Retina (tissue), 1 donor: ENCODE measurements at places on chromosomes 16 and 17.

DNA sequence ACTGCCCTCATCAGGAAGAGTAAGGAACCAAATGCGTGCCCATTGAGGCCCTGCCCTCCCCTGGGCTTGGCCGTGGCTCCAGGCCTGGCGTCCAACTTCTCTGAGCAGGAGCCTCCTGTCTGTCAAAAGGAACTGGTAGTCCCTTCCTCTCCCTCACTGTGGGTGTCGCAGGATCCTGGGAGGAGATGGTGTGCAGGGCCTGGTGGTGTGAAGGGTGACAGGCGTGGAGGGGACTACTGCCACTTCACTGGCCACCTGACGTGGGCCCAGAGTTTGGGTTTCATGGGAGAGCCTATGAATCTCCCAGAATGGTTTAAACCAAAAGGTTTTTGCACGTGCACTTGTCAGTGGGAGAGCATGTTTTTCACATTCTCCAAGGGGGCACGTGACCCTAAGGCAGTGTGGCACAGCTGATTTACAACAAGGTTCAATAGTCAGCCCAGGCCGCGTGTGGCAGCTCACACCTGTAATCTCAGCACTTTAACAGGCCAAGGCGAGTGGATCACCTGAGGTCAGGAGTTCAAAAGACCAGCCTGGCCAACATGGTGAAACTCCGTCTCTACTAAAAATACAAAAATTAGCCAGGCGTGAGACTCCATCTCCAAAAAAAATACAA, 12.5 kb downstream of the ARL2BP start:
- DNase-seq = no peak

DNA sequence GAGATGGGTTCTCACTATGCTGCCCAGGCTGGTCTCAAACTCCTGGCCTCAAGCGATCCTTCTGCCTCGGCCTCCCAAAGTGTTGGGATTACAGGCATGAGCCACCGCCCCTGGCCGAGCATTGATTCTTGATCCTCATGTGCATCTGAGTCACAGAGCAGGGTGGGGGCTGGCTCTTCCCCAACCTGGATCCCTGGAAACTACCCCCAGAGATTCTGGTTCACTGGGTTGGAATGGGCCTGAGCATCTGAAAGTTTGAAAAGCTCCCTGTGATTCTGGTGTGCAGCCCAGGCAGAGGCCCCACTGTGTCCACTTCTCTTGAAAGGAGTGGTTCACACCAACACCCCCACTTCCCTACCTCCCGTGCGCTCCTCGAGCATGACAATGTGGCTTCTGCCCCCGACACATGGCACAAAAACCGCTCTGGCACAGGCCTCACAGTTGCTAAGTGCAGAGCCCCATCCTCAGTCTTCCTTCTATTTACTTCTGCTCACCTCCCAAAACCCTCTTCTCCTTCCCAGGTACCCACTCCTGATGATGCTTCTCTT, 4.6 kb downstream of the QPRT start:
- DNase-seq = no peak

DNA sequence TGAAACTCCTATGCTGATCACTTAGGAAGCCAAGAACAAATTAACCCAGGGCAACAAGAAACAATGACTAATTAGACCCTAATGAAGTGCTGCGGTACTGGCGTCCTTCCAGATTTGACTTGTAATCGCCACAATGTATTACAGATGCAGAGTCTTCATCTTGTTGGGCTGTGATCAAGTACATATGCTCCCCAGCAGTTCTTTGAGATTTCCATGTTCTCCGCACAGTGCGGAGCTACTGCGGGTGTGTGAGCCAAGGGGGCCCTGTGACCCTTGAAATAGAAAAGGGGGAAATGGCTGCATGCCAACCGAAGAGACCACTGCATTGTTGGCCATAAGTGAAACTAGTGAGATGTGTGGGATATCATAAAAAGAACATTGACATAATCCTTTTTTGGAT, 469.9 kb downstream of the MAF start:
- no peak for DNase-seq

DNA sequence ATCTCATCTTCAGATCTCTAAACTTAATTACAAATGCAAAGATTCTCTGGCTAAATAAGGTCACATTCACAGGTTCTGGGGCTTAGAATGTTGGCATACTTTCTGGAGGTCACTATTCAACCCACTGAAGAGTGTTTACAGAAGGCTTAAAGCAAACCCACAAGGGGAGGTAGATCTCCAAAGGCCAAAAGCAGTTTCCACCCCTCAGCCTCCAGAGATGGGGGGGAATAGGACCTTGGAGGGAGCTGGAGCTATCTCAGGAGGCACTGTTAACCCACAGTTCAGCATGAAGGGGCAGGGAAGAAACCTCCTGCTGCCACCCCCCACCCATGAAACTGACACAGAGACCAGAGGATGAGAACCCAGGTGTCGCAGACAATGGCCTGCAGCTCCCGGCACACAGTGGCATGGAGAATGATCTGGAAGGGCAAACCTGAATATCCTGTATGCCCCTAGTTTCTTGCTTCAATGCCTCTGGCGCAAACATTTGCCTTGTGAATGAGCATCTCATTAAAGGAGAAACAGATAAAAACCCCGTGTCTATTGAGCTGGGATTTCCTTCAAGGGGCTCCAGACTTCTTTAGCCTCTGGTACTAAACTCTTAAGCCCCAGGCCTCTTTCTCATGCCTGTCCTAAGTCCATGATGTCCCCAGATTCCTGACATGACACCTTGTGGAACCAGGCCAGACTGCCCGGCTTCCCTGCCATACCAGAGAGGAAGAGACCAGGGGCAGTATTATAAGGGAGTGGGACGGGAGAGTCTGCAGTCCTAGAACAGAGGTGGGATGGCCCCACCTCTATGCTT, 103.1 kb upstream of the CDH5 start:
- no peak for DNase-seq

DNA sequence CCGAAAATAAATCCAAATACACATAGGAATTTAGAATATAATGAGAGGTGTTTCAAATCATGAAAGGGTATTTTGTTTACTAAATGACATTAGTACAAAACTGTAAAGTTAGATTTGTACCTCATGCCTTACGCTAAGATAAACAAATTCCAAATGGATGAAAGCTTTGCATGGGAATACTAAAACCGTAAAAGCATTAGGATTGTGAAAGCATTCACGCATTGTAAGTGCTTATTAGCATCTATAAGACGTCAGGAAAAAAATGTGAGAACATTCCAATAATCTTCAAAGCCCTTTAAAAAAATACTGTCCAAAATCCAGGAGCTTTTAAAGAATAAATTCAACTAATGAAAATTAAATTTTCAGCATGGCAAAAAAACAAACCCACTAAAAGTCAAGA, 24.8 kb upstream of the ALOX15 start:
- DNase-seq = no peak

DNA sequence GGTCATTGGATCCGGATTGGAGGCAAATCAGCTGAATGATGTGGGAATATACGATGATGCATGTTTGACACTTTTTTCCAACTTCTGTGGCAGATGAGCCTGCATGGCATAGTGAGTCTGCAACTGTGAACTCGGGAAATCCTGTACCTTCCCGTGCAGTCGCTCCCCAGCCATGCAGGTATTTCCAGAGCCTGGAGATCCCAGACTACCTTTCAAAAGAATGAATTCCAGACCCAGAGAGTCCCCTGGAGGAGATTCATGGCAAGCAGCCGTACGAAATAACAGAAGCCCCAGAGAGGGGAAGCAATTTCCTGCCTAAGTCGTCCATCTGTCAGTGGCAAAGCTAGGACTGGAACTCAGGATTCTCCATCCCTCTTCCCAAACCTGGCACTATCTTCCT, 75.7 kb upstream of the FAM20A start:
- no peak for DNase-seq

GRCh38 chr17:32503251-32504165, 16.7 kb downstream of the CDK5R1 start:
- DNase-seq = no peak

GRCh38 chr17:63173903-63174302, 207.9 kb downstream of the TANC2 start:
- DNase-seq = no peak

DNA sequence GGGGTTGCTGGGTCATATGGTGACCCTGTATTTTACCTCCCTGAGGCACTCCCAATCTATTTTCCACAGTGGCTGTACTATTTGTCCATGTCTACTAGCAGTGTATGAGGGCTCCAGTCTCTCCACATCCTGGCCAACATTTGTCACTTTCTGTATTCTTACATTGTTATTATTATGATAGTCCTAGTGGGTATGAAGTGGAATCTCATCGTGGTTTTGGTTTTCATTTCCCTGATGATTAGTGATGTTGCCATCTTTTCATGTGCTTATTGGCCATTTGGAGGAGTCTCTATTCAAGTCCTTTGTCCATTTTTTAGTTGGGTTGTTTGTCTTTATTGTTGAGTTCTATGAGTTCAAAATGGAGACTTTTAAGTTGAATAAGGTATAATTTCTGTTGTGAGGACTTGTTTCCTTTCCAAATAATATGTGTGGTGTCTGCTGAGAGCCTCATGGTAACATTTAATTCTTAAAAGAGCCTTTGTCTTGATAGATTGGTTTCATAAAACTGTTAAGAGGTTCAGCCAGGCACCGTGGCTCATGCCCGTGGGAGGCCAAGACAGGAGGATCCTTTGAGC, 108.2 kb downstream of the RPTOR start:
- DNase-seq = no peak

GRCh38 chr16:19704321-19705145, 13.5 kb downstream of the KNOP1 start:
- DNase-seq = no peak

- peak; percentile 32 for DNase-seq
Observed at GRCh38 chr17:81252987-81253329, 13.8 kb downstream of the NDUFAF8 start.

DNA sequence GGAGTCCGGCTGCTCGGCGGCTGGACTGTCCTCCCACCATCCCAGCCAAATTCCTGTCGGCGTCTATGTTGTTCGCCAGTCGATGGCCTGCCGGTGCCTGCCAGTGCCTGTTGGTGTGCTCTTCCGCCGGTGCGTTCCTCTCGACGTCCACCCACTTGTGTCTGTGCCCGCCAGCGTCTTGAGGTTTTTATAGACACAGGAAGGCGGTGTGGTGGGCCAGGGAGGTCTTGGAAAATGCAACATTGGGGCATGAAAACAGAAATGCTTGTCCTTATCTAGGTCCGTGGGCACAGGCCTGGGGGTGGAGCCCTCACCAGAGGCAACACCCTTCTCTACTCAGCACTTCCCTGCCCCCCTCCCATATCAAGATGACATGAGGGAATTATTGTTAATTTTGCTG, 167.8 kb downstream of the IRF8 start:
- DNase-seq = no peak

DNA sequence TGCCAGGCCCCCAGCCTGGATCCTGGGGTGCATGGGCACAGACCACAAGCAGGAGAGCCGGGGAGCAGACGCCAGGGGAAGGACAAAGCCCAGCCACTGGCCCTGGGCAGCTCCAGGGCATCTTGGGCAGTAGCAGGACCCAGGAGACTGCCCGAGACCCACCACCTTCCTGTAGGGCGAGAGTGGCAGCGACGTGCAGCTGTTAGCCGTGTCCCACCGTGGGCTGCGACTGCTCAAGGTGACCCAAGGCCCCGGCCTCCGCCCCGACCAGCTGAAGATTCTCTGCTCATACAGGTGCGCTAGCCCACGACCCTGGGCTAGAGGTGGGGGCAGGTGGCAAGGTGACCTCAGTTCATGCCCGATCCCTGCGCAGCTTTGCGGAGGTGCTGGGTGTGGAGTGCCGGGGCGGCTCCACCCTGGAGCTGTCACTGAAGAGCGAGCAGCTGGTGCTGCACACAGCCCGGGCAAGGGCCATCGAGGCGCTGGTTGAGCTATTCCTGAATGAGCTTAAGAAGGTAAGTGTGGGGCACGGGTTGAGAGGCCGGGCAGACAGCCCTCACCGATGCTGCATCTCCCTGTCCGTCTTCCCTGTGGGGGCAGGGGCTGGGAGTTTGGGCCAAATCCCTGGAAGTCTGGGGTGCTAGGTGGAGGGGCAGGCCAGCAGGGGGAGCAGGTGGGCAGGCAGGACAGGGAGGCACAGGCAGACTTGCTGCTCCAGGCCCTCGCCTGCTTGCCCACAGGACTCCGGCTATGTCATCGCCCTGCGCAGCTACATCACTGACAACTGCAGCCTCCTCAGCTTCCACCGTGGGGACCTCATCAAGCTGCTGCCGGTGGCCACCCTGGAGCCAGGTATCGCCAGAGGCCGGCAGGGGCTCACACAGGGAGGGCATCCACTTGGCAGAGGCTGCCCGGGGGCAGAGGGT, 13.5 kb upstream of the SMIM5 start:
- peak; percentile 21 for DNase-seq

GRCh38 chr16:78448658-78449271, 349.3 kb downstream of the WWOX start:
- no peak for DNase-seq

DNA sequence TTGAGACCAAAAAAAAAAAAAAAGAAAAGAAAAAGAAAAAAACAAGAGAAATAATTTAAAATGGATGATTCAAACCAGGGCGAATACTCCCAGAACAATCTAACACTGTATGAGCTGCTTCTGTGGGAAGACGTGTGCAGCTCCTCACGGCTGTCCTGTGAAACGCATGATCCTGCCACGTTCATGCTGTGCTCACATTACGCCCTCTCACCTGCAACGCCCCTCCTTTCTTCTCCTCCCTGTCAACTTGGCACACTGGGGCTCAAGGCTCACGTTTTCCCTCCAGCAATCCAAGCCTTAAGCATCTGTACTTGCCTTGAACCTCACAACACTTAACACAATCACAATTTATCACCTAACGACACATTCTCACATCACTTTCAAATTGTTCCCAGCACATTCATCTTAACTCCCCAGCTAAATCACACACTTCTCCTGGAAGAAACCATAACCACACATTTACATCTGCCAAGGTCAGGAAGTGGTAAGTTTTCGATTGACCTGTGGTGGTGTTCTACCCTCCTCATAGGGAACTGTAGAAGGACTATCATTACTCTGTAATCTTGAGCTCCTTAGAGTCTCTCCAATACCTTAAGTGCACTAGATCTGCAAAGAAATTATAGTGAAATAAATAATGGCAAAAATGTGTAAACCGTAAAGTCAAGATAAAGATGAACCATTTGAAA, 29.1 kb downstream of the MBTPS1 start:
- peak; percentile 35 for DNase-seq

- peak; percentile 32 for DNase-seq
Observed at GRCh38 chr16:27951489-27952120, 111.9 kb downstream of the GSG1L start.

DNA sequence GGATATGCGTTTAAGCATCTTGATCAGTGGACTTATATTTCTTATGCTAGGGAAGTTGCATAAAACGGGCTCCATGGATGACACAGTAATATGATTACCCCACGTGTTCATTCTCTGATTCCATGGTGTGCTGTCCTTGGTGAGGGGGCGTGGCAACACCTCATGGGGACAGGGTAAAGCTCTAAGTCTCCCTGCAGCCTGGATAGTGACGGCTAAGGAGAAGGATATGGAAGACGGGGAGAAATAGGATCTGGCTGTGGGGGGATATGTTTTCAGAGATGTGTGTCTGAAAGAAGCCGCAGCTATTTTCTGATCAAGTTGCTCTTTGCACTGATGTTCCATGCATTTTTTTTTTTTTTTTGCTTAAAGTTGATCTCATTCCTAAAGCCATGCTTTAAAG, 84.3 kb downstream of the MARCHF10 start:
- DNase-seq = no peak

DNA sequence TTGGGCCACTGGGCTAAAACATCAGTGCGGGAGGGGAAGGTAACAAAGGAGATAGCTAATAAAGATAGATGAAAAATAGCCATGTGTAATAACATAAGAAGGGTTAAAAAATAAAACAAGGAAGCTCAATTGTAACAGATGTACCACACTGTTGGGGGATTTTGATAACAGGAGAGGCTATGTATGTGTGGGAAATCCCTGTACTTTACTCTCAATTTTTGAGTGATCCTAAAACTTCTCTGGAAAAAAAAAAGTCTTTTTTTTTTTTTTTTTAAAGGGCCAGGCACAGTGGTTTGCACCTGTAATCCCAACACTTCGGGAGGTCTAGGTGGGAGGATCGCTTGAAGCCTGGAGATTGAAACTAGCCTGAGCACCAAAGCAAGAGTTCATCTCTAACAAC, 1.9 kb upstream of the MMD start:
- DNase-seq = no peak
